ENCODE measurements at places on chromosomes 5 and 9.

DNA sequence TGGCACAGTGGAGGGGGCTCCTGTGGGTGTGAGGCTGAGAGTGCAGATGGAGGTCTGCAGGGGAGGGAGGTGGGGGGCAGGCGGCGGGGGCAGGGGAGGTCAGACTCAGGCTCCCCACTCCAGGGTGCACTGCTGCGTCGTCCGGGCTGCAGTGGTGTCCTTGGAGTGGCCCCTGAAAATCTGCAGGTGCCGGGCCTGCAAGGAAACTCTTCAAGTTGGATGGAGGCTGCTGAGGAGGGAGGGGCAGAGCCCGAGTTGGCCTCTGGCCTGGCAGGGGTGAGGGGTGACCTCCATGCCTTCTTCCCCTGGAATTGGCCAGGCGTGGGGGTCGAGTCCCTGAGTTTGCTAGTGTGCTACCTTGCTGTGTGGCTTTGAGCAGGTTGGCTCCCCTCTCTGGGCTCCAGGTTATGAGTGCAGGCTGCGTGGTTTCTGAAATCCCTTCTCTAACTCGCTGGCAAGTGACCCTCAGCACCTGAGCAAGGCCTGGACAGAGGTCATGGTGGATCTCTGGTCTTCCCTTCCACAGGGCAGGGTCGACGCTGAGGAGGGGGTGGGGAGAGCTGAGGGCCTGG, 888 bp downstream of the ADAMTSL2 start:
- no peak for DNase-seq

- no peak for DNase-seq
Measured at GRCh38 chr5:126982926-126983873, 47.2 kb downstream of the MARCHF3 start.

- no peak for DNase-seq
Measured at GRCh38 chr9:88266416-88266815, 121.8 kb upstream of the SPIN1 start.

DNA sequence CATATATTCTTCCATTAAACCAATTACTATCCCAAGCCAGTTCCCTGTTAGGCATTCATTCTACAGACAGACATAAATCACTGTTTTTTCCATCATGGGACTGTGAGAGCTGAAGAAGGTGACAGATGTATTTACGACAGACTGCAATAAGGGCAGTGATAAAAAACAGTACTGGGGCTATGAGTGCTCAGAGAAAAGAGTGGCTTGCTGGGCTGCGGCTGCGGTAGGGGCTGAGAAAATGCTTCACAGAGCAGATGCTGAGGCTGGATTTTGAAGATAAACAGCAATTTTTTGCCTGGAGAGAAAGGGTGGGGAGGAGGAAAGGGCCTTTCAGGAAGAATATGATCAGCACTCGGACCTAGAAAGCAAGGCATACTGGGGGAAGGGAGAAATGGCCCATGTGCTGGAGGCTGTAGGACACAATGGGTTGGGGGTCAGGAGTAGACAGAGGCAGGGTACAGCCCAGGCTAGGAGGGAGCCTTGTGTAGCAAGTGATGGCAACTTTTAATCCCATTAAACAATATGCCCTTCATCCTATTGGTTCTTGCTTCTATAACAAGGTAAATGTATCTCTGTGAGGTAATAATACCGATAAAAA, 279.3 kb downstream of the ASTN2 start:
- DNase-seq, result no peak

- DNase-seq, result no peak
Measured at GRCh38 chr9:112819635-112820496, 69.3 kb downstream of the SNX30 start.

GRCh38 chr9:32431940-32432555, 47.6 kb downstream of the ACO1 start:
- DNase-seq, result no peak

DNA sequence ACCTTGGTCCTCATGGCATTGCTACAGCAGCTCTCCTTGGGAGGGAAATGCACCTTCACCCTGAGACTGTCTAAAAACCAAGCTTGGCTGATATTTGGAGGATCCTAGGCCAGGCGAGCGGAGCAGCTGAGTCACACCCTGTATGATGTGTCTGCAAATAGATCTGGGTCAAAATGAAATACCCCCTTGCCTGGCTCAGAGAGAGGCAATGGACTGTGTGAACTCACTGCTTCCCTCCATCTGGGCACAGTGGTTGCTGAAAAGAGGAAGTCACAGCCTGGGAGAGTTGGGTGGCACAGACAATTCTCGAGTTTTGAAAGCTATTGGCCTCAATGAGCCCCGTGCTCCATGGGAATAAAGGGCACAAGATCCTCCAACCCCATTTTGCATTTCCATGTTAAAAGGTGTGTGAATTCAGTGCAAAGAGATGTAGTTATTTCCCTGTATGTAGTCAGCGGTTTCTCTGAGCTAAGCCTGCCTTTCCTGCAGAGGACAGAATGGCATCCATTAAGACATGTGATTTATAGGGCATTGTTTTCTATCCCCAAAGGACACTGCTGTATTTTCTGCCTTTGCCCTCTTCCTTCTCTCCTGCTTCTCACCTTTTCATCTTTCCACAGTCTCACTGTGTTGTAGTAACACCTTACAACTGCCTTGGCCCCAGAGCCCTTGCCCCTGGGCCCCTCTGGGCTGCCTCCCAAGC, 177.2 kb downstream of the GADD45G start:
- DNase-seq, result no peak

DNA sequence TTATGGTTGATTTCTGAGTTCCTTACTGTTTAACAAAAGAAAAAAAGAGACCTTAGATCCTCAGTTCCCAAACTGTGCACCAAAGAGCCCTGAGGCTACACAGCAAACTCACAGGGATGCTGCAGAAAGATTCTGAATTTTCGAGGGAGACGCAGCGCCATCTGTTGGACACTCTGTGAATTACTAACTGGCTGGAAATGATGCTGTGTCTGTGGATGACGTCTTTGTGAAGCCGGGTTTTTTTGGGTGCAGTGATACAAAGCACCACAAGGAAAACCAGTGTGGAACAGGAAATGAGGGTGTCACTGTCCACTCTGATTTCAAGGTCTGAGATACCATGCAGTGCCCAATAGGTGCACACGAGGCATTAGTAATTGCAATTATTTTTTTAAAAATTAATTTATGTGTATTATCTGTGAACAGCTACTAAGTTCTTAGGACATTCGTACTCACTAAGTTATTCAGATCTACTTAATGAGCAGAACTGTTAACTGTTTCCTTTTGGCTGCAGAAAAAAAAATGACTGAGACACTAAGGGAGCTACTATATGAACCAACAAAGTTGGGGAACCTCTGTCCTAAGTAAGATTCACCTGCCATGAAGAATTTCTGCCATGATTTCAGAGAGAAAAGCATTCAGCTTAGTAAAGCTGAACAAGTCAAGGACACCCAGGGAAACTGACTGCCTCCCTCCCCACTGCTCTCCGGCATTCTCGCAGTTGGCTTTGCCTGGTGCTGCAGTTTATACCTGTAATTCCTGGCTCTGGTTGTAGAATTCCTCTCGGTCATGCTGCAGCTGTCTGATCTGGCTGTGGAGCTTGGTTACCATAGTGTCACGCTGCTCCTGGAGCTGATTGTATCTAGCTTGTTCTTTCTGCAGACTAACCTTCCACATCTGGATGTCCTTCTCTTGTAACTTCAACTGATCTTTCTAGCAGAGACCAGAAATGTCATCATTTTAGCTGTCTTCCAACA, 23.4 kb downstream of the SPACA9 start:
- peak; percentile 47 for DNase-seq

DNA sequence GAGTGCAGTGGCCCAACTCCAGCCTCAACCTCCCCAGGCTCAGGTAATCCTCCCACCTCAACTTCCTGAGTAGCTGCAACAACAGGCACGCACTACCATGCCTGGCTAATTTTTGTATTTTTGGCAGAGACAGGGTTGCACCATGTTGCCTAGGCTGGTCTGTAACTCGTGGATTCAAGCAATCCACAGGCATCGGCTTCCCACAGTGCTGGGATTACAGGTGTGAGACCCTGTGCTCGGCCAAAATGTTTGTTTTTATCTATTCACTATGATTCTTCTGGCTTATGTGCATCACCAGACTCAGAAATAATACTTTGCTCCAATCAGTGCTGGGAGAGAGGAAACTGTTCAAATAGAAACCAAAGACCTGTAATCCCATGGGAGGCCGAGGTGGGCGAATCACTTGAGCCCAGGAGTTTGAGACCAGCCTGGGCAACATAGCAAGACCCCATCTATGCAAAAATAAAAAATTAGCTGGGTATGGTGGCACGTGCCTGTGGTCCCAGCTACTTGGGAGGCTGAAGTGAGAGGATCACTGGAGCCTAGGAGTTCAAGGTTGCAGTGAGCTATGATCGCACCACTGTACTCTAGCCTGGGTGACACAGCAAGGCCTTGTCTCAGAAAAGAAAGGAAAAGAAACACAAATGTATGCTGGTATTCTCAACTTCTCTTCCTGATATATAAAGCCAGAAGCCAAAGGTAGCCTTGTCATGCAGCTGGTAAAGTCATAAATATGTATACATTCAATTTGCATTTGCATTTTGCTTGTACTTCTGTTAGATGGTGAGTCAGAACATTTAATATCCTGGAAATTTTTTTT, 4.5 kb downstream of the PIP5K1B start:
- DNase-seq, result no peak

DNA sequence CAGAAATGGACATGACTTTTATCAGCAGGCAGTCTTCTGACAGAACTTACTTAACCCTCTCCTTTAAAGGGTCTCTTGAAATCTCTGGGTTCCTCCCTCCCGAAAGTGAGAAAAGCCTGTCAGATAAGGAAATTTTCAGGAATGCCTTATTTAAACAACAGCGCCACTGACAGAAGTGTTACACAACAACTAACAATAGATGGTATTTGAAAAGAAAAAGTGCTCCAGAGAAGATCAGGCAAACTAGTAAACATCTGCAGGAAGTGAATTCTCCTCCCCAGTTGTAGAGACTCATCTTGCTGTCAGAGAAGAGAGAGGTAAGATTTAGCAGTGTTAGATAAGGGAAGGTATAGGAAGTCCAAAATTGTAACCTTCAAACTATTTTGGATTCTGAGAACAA, 107.2 kb upstream of the NFIL3 start:
- no peak for DNase-seq

DNA sequence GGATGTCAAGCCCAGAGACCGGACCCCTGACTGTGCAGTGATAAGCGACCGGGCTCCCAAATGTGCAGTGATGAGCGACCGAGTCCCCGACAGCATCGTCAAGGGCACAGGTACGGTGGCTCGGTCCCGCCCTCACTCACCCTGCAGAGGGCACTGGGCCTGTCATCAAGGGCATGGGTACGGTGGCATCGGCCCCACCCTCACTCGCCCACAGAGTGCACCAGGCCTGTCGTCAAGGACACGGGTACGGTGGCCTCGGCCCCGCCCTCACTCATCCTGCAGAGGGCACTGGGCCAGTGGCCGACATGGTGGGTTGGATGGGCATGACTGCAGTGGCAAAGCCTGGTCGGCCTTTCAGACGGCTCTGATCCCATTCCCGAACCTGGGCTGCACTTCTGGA, 9.7 kb upstream of the LRRC14B start:
- no peak for DNase-seq

- DNase-seq, result no peak
Measured at GRCh38 chr5:9182899-9183695, 362.8 kb downstream of the SEMA5A start.

DNA sequence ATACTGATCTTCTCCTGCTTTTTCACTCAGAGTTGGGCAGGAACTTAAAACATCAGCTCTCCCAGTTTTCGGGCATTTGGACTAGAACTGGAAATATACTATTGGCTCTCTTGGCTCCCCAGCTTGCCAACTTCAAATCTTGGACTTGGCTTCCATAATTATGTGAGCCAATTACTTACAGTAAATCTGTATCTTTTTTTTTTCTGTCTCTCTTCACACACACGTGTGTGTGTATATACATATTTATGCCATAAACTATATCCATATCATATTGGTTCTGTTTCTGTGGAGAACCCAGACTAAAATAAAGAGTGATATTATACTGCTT, 379.6 kb upstream of the PRR16 start:
- no peak for DNase-seq

DNA sequence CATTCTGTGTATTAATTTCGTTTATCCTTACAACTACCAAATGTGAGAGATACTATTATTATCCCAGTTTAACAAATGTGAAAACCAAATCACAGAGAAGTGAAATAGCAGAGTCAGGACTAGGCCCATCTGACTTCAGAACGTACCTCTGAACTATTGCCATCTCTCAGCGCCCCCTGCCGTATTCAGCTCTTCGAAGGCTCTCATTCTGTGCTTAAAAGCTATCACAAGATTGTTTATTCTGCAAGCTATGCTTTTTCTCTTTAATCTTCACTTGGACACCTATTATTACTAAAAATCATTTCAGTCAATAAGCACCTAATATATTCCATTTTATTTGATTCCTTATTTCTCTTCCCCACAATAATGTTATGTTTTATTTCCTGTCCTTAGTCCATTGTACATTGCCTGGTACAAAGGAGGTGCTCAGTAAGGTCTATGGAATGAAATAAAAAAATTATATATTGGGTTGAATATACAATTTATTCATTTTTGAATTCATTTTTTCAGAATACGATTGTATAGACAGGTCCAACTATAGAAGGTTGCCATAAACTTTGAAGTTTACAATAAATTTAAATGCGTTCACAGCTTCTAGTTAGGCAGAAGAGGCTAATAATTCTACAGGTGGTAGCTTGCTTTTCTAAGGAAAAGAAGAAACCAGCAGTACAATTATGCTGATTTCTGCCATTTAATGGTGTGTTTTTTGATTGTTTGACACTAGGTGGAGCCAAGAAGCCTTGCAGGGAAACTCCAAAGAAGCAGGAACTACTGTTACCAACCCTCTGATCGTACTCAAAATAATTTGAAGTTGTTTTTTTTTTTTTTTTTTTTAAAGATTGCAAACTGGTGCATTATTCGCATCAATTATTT, 202.2 kb upstream of the DMRTA1 start:
- no peak for DNase-seq

- DNase-seq, result no peak
Measured at GRCh38 chr5:74051076-74051475, 425.1 kb downstream of the ARHGEF28 start.

GRCh38 chr5:180799194-180799593, 3.4 kb downstream of the MGAT1 start:
- no peak for DNase-seq

GRCh38 chr9:75121914-75122558, 33.7 kb downstream of the OSTF1 start:
- no peak for DNase-seq

DNA sequence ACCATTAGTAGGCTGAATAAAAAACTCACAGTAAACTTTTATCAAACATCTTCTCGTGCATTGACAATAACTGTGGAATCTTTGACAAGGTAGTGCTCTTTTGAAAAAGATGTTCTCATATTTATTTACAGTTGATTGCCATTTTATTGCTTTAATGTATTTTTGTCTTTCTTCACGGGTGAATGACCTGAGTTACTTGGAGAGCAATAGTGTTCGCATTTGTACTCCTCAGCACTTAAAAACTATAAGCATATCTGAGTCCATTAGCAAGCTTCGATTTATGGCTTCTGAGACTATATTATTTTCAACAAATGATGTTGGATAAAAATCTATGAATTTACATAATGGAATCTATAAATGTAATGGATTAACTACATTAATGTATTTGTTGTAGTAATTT, 1012.3 kb downstream of the CDH9 start:
- DNase-seq, result no peak

- no peak for DNase-seq
Measured at GRCh38 chr9:30575691-30576090, 1808.8 kb upstream of the ACO1 start.

Data from activated CD8-positive, alpha-beta memory T cell treated with anti-CD3 and anti-CD28 coated beads for 1 hour (primary cell).